ENCODE measurements at places on chromosomes 1 and 21. TPM values are rescaled to one million over a fixed set of nuclear protein-coding genes. Genes with fewer than 3 reads are reported as not detected.

Gene BGLAP
- total RNA-seq: 0.78 TPM

Gene ZNF648
- total RNA-seq: not detected

DNA sequence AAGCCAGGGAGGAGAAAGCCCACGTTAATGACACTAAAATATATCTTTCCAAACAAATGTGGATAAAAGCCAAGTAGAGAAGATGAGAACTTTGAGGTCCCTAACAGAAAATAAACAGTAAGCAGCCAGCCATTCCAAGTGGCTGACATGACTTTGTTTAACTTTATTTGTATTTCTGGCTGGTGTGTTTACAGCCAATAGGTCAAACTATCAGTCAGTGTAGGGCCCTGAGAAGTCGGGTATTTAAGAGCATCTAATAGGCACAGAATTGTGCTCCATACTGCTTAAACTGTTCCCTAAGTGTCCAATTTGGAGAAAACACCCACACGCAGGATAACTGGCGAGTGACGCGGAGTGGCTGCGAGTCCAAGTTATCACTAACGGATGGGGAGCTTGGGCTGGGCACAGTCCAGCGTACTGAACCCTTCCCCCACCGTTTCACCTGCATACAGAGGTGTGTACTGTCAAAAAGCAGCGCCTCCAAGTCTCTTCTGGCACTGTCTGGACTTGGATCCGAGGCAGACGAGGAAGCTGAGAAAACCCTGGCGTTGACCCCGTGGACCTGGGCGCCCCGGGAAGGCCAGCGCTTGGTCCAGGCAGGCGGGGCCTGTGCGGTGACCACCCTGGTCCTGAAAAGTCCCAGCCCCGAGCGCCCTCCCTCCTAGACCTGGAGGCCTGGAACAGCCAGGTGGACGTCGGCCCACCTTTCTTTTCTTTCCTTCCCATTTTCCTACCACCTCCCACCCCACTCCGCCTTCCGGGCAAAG, 662 bp upstream of the LGALS8 start:
- peak; percentile 78 for DNase-seq

DNA sequence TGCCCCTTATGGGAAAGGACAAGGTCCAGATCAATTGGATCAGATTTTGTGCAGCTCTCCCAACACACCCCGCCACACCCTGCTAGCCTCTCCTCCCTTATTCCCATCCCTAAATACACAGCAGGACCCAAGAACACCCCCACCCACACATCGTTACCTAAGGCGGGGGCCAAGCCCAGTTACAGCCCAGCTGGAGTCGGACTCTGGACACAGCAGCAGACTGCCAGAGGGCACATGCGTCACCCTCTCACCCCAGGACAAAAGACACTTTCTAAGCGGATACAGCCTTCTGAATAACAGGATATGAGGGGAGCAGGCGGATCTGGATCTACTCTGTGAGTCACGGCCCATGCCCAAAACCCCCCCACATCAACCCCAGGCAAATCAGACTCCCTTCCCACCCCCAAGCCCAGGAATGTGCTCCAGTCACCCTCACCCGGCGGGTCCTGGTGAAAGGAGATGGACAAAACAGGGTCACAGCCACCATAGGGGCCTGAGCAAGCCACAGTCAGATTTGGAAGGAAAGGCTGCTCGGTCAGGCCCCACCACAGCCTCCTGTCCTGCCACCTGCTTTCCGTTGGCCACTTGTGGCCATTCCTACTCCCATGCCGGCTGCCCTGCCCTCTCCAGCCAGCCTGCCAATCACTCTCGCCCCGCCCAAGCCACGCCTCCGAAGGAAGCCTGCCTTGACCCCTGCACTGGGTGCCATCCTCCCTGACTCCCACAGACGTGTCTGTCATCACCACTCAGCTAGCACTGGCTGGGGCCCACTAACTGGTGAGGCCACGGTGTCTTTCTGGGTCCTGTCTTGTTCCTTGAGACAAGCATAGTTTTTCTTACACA, 4.0 kb downstream of the S100A16 start:
- DNase-seq: peak; percentile 86

DNA sequence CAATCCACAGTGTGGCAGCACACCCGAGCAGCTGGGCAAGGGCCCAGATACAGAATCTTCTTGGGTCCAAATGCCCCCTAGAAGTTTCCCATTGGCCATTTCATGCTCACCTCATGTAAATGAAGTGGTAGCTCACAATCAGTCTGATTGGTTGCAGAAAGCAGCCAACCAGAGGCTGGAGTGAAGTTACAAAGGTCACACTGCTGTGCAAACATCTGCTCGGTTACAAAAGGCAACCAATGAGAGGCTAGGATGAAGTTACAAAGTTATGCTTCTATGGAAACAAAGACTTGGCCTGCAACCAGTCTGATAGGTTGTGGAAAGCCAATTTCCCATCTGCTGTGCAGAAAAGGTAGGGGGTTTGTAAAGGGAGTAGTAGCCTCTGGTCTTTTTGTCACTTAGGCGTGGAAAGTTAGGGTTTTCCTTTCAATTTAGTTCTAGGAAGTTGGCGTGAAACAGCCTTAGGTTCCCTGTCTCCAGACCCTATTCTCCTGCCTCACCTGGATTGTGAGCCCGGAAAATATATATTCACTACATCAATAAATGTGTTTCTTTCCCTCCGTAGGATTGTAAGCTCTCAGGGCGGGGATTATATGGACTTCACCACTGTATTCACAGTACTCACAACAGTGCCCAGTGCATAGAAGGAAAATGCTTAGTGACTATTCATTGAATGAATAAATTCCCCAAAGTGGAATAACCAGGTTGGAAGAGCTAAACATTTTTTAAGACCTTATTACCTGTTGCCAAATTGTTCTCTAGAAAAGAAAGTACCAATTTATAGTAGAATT, 91.9 kb downstream of the URB2 start:
- DNase-seq: no peak
